G401 (cell line): ENCODE measurements at places on chromosomes 13 and 19.

- DNase-seq, result no peak
These were observed 3.0 kb downstream of the PGLYRP2 start for GRCh38 chr19:15476325-15476724.

GRCh38 chr19:52664461-52664860 is 26.3 kb upstream of the ZNF83 start:
- DNase-seq, result peak; percentile 41

- no peak for DNase-seq
These were observed 14.7 kb downstream of the MEX3D start for GRCh38 chr19:1553415-1553814.

DNA sequence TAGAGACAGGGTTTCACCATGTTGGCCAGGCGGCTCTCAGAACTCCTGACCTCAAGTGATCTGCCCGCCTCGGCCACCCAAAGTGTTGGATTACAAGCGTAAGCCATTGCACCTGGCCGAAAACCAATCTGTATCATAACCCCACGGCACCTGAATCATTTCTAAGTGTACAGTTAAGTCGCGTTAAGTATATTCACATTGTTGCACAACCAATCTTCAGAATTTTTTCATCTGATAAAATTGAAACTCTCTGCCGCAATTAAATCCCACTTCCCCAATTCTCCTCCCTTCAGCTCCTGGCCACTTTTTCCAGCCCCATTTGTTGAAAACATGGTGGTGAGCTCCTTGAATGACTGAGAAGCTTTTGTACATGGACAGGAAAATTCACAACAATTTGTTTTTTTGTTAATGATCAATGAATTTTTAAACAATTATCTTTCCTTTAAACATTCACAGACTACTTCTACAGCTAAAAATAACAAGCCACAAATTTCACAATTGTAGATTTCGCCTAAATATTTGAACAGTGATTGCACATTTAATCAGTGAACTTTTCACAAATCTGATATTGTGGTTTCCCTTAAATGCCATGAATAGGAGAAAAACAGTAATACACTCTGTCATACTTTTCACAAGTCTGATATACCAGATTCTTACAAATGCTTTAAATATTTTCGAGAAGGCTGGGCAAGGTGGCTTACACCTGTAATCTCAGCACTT is 13.8 kb downstream of the FGF21 start:
- DNase-seq, result no peak

- DNase-seq, result no peak
These were observed 227.4 kb downstream of the KLF5 start for GRCh38 chr13:73286177-73286576.

GRCh38 chr13:78826312-78826711 is 167.4 kb upstream of the OBI1 start:
- no peak for DNase-seq

DNA sequence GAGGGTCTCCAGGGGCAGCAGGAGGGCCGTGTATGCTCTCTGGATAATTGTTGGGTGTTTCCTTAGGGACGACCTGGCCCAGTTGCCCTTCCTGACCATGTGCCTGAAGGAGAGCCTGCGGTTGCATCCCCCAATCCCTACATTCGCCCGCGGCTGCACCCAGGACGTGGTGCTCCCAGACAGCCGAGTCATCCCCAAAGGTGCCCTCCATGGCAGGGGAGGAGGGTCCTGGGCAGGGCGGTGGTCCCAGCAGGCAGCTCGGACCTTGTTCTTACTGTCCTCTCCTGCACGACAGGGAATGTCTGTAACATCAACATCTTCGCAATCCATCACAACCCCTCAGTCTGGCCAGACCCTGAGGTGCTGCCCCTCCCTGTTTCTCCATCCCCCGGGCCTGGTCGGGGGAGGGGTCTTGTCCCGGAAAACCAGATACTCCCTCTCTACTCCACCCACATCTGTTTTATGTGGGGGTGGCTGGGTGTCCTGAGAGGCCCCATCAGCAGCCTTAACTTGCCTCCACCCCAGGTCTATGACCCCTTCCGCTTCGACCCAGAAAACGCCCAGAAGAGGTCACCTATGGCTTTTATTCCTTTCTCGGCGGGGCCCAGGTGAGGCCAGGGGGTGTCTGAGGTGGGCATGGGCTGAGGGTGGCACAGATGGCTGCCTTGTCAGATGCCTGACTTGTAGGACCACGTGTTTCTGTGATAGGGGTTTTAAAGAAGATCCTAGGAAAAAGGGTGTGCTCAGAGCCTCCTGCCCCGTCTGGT is 12.3 kb upstream of the CYP4F3 start:
- no peak for DNase-seq

DNA sequence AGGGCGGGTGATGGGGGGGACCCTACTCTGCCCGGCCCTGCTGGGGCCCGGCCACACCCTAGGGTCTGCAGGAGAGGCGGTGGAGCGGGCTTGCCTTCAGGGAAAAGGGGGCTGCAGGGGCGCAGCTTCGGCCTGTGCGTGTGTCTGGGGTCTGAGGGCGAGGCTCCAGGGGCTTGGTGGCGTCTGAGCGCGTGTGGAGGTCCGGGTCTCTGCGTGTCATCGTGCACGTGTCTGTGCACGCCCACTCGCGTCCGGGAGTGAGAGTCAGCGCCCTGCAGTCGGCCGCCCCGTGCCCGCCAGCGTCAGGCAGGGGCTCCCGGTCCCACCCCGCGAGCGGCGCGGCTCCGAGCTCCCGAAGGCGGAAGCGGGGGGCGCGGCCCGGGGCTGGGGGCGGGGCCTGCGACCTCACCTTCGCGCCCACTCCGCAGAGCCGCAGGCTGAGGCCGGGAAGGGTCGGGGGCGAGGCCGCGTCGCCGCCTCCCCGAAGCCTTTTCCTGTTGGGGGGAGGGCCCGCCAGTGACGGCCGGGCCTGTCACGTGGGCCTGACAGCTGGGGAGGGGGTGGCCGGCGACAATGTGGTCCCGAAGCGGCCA is at the start of gene ARHGAP45:
Gene ARHGAP45, plus strand, starts transcription at position 420 of the 593 bp plus-strand sequence. CDS start 239 bp downstream, outside the sequence.
- DNase-seq, result no peak

DNA sequence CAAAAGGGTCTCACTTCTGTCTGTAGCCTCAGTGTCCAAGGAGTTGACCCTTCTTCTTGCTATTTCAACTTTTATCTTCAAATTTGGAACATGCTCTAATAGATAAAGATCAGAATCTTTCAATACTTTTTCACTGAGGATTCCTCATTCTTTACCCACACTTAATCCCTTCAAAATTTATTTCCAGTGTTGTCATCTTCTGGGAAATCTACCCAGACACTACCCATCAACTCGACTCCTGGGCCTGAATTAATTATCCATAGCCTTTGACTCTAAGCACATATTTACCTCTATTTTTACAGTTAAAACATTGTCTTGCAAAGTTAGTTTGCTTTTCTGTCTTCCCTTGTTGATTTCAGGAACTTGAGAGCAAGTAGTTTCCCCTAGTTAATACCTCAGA is 1022.5 kb downstream of the PCDH9 start:
- DNase-seq, result no peak

GRCh38 chr19:33887891-33888290 is 91.2 kb downstream of the KCTD15 start:
- peak; percentile 34 for DNase-seq

- DNase-seq, result peak; percentile 76
These were observed 13.0 kb downstream of the PGLYRP1 start for GRCh38 chr19:46009530-46010510.

- DNase-seq, result no peak
These were observed 25.9 kb downstream of the IGFL2 start for GRCh38 chr19:46173886-46174480.

DNA sequence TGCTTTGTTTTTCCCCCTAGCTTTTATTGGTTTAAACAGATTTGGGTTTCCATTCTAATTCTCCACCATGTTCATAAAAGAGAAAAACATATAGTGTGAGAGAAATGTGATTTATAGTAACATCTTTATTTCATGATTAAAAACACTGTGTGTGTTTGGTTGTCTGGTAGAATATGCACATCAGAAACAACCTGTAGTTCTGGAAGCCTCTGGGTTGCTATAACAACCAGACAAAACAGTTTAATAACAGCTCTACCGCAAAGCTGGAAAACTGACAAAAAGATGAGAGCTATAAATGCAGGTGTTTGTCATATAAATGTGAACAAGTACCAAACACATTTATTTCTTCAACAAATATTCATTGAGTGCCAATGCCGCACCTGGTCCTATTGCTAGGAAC is 9.8 kb downstream of the KBTBD6 start:
- DNase-seq, result no peak

GRCh38 chr19:2811735-2812413 is 7.8 kb upstream of the ZNF554 start:
- peak; percentile 78 for DNase-seq

DNA sequence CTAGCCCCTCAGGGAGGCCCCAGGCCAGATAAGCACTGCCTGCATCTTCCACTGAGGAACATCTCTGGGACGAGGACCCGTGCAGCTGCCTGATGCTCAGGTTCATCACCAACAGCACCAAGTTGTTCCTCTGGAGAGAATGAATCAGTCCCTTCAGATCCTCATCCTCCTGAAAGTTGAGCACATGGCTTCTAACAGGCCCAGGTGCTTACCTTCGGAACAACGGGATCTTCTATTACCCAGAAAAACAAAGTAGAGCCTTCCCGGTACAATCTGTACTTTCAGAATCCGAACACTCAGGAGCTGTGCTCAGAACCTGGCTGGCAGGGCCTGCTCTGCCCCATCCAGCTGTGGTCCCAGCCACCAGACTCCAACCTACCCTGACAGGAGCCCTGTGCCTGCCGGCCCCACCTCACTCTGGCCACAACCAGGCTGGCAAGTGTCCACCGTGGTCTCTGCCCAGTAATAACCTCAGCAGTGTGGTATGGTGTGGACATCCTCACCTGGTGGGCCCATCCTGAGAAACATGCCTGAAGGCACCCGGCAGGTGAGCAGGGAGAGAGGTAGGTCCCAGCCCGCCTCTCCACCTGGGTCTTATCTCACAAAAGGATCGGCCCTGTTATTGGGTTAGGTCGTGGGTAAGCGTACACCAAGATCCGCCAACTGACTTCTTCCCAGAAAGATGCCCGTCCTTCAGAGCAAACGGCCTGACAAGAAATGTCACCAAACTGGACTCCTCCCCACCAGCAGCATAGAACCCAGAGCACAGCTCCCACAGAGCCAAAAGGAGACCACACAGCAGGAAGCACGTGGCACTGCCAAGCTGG is 34.1 kb downstream of the ELL start:
- DNase-seq, result peak; percentile 83

DNA sequence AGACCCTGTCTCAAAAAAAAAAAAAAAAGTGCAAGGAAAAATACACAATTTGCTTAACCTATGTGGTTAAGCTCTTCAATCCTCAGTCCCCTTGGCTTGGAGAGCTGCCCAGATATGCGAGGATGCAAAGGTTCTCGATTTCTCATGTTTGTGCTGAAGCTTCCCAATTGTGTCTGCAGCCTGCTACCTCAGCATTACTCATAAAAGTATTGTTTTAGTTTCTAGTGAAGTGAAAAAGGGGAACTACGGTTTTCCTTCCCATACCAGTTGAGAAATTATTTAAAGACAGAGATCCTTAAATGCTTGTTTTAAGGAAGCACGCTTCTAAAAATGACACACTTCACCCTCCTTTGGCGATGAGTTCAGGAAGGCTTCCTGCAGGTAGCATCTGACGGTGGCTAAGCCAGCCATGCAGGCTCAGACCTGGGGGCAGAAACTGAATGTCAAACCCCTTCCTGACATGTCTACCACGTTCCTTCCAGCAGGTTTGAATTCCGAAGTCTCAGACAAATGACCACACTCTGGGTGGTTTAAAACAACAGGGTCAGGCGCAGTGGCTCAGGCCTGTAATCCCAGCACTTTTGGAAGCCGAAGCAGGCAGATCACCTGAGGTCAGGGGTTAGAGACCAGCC is 47.9 kb downstream of the RUBCNL start:
- no peak for DNase-seq

GRCh38 chr19:40163541-40164129 is 27.6 kb upstream of the MAP3K10 start:
- no peak for DNase-seq

DNA sequence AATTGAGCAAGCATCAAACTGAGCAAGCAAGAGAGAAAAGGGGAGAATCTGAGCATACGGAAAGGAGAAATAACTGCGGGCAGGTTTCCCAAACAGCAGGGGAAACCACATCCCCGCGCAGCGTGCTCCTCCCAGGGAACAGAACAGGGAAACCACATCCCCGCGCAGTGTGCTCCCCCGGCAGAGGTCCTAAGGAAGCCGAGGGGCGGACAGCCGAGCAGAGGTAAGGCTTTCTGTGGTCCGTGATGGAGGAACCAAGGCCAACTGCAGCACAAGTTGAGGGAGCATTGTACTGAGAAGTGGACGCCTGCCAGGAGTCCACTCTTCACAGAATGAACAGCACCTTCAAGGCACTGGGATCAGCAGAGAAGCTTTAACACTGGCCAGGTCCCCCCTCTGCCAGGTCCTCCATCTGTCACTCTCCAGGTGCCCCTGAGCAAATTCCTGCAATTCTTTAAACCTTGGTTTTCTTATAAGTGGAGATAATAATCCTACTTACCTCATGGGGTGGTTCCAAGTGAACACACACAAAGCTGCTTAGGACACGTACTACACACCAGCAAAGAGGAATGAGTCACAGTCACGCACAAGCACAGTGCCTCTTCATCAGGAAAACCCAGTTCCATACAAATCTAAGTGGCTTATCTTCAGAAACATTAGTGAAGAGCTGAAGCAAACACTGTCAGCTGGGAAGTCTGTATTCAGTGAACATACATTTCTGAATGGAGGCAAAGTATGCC is 23.0 kb upstream of the LAMP1 start:
- DNase-seq, result peak; percentile 54

- peak; percentile 75 for DNase-seq
These were observed at the start of gene RTBDN for GRCh38 chr19:12834566-12834943. Gene RTBDN, minus strand, starts transcription at chr19:12834579. Its CDS starts 4,600 bp downstream, at chr19:12829979.

GRCh38 chr13:43293561-43293960 is 270.2 kb downstream of the DNAJC15 start:
- no peak for DNase-seq

DNA sequence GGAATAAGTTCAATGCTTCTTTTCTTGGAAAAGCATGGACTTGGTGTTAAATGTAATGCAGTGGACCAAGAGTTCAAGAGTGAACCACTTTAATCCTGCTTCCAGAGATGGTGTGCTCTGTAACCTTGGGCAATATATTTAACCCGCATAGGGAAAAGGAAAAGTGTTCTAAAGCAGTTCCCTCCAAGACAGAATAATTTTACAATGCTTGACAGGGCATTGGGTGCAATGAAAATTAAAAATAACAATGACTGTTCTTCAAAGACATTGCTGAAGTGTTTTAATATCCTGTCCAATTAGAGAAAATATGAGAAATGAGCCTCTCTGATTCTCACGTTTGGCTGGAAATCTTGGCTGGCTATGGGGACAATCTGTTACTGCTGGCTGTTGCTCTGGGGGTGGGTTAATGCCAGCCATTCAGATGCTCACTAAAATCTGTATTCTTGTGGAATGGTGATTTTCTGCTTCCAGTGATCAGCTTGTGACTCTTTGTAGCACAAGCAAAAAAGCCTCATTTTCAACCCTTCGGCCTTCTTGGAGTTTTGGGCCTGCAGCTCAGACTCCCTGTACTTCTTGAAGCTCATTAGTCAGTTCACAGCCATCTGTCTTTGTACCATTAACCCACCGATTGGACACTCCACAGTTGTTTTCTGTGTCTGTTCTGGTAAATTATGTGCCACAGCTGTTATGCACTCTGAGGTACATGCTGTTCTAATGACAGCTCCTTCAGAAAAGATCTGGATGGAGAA is 310.6 kb downstream of the LMO7 start:
- DNase-seq, result peak; percentile 96

GRCh38 chr19:53037101-53038097 is 7.1 kb upstream of the ERVV-2 start:
- peak; percentile 77 for DNase-seq
